ENCODE measurements at places on chromosomes 11 and 22.
A peak's percentile ranks its signal among the peaks of the same experiment; 100 is the strongest.

- no peak for DNase-seq
These were observed at the start of gene MRGPRX2 for GRCh38 chr11:19060629-19061028. Gene MRGPRX2 (minus strand): TSS chr11:19060717. CDS start chr11:19056402, 4,315 bp downstream.

DNA sequence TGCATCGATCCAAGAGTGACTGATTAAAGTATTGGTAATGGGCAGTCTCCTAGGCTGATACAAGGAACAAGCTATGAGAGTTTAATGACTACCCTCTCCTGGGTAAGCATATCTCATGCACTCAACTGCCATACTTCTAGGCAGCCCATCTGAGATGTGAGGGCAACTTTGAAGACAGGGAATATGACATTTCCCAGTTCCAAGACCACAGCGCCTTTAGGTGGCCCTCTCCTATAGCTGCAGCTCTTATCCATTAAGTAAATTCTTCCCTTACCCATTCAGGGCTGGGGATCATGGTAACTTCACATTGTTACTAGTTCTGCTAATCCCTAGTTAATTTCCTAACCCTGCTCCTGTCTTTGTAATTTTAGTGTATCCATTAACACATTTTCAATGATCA is 157.3 kb upstream of the CTSC start:
- DNase-seq = no peak

DNA sequence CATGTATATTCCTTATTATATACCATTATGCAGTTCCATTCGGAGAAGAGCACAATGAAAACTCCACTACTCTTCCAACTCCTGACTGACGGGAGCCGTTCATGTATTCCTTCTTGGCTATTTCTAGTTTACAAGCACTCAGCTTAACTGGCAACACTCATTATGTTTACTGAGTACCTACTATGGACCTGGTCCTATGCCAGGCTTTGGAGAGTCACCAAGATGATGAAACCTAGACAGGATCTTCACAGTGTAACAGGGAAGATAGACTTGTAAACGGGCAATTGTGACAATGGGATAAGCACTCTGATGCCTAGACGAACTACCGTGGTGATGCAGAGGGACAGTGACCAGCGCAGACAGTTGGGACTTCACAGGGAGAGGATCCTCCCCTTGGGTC is 22.3 kb upstream of the ST3GAL4 start:
- DNase-seq = no peak

DNA sequence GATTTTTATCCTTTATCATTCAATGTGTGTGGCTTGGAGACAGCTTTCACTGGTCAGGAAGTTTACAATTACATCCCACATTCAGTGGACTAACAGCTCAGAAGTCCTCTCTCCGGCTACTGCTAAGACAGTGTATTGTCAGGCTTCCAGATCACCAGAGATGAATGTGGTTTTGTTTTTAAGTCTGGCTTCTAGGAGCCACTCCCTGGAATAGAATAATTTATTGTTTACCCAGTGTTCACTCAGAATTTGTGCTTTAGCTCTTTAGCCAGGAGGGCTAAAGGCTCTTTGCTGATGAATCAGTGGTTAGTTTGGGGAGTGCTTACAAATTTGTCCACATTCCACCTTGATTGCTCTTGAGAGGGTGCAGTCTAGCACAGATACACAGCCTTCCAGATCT is 26.5 kb downstream of the TRIM77 start:
- no peak for DNase-seq

- no peak for DNase-seq
These were observed 4.7 kb downstream of the ZBTB16 start for GRCh38 chr11:114064216-114064615.

- no peak for DNase-seq
These were observed 17.6 kb downstream of the ALG12 start for GRCh38 chr22:49900441-49901230.

- no peak for DNase-seq
These were observed 11.8 kb upstream of the APLNR start for GRCh38 chr11:57248780-57249383.

GRCh38 chr22:48332438-48333322 is 1495.0 kb downstream of the BRD1 start:
- DNase-seq = no peak

GRCh38 chr22:20418211-20418788 is 19.3 kb downstream of the SCARF2 start:
- peak; percentile 91 for DNase-seq

DNA sequence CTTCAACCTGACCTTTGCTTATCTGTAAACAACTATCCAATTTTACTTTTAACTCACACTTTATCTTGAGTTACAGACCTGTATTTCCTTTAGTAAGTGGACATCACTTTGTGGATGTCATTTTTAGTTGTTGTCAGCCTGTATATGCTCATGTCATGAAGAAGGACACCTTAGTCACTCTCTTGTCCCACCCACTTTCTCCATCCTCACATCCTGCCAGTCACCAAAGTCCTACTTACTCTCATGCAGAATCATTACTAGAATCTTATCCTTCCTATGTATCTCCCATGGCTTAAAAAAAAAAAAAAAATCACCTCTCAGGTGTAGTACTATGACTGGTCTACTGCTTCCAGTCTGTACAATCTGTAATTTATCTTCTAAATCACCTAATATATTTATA is 43.3 kb downstream of the SESN3 start:
- DNase-seq = no peak

GRCh38 chr11:64249563-64250414 is 1.5 kb upstream of the PLCB3 start:
- DNase-seq = no peak

GRCh38 chr11:5624489-5625279 is at the start of gene TRIM34:
Gene TRIM34 (plus strand): TSS chr11:5625001. CDS start chr11:5632332, 7,331 bp downstream.
- DNase-seq = no peak

GRCh38 chr11:19426756-19427403 is 186.1 kb upstream of the E2F8 start:
- DNase-seq = no peak

DNA sequence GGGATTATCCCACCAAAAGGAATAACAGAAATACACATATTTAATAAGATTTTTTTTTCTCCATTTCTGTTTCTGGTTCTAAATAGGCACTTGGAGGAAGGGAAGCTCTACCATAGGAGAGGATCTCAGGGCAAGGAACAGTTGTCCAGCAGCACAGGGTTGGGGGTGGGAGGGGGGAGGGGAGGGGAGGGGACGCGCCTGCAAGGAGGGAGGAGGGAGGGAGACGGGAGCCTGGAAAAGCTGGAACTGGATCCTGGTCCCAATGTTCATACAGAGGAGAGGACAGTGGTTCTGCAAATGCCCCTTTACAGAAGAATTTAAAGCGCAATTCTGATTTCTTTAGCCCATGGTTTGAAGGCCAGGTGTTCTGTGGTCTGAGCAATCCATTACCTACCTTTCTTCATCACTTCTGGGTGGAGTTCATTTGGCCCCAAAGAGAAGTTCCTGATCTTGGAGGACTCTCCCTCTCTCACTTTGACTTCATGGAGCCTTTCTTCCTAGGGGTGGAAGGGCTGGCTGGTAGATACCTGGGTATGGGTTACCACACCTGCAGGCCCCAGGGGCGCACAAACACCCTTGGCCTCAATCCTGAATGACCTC is 348.9 kb upstream of the NCAM1 start:
- no peak for DNase-seq

- DNase-seq = peak; percentile 48
These were observed 122.1 kb downstream of the BCR start for GRCh38 chr22:23302171-23303002.

DNA sequence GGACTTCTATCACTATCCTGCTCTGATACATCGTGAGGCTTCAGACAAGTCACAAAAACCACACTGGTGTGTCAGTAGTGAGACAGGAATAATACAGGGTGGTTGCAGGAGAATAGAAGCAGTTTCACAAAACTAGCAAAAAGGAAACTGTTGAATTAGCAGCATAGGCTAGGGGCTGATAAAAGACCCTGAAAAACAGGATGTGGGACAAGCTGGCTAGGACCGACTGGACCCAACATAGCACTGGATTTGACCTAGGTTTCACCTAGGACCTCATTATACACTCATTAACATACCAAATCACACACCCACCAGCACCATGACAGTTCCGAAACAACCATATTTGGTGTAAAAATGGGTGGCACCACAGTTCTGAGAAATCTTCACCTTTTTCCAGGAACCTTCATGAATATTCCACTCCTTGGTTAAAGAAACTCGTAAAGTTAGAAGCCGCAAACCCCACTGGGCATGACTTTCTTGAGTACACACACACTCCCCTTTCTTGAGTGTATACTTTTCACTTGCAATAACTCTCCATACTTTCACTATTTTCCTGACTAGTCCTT is 76.2 kb downstream of the SLC1A2 start:
- no peak for DNase-seq

DNA sequence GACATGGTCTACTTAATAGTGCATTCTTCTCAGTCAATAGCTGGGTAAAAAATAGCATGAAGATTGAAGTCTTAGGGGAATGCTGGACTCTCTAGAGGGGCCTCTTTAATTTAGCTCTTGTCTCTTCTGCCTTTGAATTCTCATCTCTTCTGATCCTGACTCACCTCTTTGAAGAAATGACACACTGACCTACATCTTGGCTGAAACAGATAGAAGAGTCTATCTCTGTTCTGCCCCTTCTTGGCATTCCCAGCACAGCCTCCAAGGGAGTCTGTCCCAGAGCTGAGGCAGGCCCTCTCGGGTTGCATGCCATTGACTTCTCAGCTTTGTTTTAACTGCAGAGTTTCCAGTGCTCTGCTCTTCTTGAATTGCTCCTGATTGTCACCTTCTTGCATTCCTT is 55.7 kb downstream of the PTPRJ start:
- no peak for DNase-seq

DNA sequence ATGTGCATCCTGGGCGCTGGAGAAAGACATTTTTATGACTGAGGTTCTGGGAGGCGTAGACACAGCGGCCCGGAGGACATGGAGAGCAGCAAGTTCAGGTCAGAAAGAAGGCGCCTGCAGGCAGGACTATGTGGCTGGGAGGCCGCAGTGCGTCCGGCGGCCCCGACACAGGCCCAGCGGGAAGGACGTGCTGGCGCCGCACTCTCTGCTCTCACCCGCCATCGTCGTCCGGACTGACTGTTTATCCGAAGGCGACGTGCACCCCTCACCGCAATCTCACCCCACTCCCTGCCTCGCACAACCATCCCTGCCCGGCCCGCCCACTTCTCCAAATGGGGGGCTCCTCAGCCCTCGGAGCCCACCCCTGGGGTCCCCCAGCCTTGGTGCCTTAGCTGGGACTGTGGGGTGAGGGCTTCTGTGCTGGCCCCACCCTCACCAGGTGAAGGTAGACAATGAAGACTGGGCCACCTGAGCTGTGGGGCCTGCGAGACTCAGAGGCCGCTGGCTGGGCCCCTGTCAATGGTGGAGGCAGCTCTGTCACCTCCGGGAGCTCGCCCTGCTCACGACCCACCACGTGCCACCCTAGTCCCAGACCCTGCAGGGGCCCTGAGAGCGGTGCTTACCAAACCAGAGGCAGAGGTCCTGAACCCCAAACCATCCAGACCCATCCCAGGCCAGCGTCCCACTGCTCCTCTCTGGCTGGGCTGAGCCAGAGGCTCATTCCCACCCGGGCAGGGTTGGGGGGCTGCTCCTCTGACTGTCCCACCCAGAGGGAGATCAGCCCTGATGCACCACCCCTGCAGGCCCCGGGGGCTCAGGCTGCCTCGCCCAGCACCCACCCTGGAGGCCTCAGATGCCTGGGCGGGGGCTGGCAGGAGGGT is 16.2 kb upstream of the MUC5B start:
- DNase-seq = peak; percentile 77

DNA sequence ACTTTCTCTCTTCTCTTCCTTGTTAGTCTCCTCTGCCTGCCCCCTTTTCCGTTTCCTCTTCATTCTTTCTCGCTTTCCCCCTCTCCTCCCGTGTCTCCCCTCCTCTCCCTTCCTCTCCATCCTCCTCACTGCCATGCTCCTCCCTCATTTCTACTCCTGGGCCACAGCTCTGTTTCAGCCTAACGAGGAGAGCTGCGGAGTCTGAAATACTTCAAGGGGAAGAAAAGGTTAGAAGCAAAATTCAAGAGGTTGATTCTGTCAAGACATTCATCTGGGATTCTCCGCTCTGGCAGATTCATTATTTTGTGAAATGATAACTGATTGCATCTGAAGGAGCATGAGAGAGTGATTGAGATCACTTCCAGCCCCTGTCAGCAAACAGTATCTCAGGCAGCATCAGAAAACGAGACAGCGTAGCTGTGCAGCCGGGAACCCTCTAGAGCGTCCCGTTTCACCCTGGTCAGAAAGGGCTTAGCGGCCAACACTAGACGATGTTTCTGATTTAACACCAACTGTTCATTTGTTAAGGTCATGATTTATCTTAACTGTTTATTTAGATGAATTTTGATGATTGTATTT is 279.3 kb upstream of the B3GAT1 start:
- DNase-seq = no peak

DNA sequence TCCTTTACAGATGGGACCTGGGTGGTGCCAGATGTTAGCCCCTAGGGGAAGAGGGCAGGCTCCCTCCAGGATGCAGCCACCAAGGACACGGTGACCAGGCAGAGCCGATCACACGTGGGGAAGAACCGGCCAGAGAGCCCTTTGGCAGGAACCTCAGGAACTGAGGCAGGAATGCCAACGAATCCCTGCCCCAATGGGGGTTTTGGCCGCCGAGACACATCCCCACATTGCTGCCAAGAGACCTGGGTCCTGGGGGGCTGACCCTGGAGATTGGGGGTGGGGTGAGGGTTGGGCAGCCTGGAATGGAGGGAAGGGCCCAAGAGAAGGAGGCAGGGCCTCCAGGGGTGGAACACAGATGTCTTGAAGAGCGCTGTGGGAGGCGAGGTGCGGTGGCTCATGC is 28.7 kb upstream of the LMO1 start:
- DNase-seq = peak; percentile 63

GRCh38 chr11:44051171-44051570 is 3.4 kb downstream of the ACCSL start:
- peak; percentile 35 for DNase-seq

GRCh38 chr22:35475545-35475944 is 65.1 kb upstream of the RASD2 start:
- no peak for DNase-seq

DNA sequence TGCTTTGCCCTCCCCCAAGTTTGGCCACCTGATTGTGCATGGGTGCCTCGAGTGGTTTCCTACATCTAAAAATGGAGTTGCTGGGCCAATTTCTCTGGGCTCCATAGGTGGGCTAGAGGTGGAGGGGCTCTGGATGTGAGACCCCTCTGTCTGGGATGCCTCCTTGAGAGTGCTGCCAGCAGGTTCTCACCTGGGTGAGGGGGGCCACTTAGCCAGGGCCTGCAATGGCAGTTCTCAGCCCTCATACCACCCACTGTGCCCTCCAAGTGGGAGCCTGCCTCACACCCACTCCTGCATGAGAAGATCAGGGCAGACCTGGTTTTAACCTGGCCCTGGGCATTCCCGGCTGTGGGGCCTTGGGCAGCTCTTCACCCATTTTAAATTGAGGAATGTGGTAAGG is 83.9 kb downstream of the CABIN1 start:
- peak; percentile 27 for DNase-seq

Measured in suprapubic skin (tissue), 4 donors.